Stimulated activated naive CD4-positive, alpha-beta T cell (primary cell): ENCODE measurements at places on chromosomes 7 and 10.

DNA sequence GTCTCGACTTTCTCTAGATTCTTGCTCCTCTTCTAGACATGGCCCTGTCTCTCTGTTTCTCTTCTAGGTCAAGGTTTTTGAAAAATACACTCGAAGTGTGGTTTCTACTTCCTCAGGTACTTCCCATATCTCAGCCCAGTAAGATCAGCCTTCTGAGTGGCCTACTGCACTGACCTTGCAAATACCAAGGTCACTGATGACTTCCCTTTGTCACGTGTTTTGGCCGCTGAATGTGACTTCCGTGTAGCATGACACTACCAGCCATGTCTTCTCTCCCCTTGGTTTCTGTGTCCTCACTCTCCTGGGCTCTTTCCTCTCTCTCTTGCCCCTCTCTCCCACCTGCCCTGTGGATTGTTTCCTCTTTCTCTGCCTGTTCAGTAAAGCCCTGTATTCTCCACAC is 7.9 kb upstream of the WIPF3 start:
- DNase-seq = no peak

- DNase-seq = no peak
These were observed 498 bp downstream of the RHOBTB1 start for GRCh38 chr10:60943316-60944057.

DNA sequence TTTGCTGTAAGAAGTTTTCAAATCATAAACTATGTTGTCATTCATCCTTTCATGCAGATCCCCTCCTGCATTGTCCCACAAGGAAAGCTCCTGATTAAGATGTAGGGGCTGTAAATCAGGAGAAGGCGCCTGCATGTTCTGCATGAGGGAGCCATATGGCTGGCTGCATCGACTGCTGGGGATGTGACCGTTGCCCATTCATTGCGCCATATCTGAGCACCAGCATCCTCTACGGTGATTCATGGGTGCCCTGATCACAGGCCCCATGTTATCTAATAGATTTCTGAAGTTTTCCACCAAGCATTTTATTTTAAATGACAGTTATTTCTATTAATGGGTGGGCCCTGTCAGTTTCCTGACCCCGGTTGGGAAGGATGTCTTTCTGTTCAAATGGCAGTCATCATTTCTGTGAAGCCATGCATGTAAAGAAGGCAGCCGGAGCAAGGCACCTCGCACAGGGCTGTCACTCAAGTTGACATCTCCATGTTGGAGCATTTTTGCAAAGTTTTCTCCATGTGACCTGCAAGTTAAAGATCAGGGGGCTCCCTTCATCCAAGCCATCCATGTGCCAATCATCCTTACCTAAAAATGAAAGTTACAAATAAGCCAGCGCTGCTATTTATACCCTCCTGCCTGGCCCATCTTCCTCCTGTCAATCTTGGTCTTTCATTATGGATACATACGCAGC is 128.8 kb downstream of the TEX36 start:
- no peak for DNase-seq

DNA sequence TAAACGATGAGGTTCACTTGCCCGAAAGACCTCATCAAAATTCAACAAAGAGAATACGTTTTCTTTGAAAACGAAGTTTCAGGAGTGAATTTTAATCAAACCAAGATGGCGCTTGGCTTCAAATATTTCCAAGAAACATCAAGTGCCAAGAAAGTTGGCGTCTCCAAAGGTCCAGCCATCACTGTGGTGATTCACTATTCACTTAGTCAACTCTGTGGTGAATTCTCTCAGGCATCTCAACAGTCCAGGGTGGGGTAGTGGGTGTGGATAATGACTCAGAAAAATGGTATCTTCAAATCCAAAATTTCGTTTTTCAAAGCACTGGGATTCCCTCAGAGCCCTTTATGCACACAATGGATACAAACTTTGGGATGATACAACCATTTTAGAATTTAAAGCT is 133.1 kb downstream of the SVIL start:
- no peak for DNase-seq

DNA sequence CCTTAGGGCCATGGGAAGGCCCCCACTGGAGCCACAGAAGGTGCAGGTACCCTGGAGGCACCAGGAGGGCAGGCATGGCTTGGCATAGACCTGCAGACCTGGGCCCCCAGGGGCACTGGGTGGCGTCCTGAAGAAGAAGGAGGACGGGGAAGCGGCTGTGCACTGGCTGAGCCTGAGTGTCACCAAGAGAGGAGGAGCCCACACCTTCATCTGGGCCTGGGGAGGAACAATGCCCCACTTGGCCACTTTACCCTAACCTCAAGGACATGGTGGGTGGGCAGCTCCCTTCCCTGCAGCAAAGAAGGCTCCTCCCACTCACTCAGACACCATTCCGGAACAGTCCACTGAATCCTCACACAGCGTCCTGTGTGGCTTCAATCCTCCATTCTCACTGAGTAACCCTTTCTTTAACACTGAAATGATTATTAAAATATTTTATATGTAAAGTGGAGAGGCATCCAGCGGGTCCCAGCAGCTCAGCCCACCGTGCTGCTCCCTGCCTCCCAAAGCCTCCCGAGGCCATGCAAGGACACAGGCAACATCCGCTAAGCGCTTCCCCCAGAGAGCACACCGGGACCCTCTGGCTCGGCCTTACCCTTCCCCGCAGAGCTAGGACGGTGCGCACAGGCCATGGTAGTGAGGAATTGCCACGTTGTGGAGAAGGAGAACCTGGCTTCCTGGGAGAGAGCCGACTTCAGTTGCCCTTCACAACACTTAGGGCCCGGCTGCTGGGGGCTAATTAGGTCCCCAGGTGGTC is 516.7 kb upstream of the MGMT start:
- no peak for DNase-seq

DNA sequence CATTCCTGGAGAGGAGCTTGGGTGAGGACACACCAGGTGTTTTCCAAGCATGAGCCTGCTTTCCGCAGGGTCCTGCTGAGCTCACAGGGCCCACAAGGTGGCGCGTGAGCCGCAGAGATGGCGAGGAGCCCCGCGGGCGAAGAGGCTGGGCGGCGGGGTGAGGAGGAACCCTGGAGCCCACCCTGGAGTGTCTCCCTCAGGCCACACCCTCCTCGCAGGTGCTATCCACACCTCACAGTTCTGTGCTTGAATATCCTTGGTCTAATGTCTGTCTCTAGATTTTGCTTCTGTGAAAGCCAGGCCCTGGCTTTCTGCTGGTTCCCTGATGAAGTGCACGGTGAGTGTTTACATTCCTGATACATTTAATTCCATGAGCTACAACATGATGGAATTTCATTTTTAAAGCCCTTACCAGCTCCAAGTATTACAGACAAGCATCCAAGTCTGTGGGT is 433.6 kb downstream of the ACTR3B start:
- DNase-seq = no peak

- DNase-seq = no peak
These were observed 44.3 kb upstream of the CABCOCO1 start for GRCh38 chr10:61618388-61618961.

GRCh38 chr7:9507290-9507689 is 1073.9 kb downstream of the NXPH1 start:
- no peak for DNase-seq

- DNase-seq = no peak
These were observed 78.9 kb downstream of the CHRM2 start for GRCh38 chr7:136947347-136947746.

GRCh38 chr10:3806603-3807002 is 21.6 kb upstream of the KLF6 start:
- DNase-seq = no peak

DNA sequence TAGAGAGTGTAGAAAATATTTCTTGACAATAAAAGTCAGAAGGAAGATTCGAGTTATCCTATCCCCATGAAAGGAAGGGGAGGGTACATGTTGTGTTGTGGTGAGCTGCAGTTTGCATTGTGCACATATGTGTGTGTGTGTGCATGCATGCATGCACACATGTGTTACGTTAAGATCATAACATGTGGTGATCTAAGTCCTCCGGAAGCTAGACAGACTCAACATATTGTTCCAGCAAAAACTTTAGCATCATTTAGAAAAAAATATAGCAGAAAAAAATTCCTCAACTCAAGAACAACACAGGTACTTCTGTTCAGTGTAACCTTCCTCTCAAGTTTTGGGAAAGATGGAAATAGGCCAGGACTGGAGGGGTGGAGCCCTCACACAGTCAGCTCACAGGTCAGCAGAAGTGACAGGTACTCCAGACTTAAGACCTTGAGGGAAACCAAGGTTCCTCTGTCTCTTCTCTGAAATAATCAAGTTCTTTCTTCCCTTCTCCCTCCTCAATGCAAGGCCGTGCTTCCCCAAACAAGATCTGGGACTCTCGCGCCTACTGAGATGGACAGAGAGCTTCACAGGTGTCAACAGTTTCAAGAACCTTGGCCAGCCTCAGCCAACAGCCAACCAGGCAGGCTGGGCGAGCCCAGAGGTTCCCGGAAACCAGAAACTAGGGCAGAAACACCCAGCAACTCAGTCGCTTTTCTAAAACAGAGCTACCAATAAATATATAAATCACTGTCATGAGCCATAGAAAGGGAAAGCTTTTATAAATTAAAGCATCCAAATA is 205.2 kb downstream of the FAM107B start:
- no peak for DNase-seq

- no peak for DNase-seq
These were observed 212.4 kb upstream of the NPSR1 start for GRCh38 chr7:34445653-34446052.

- no peak for DNase-seq
These were observed 148.9 kb upstream of the GLI3 start for GRCh38 chr7:42385912-42386311.

GRCh38 chr10:61933859-61934555 is 32.5 kb downstream of the ARID5B start:
- no peak for DNase-seq
